ENCODE measurements at places on chromosomes 4 and X.

DNA sequence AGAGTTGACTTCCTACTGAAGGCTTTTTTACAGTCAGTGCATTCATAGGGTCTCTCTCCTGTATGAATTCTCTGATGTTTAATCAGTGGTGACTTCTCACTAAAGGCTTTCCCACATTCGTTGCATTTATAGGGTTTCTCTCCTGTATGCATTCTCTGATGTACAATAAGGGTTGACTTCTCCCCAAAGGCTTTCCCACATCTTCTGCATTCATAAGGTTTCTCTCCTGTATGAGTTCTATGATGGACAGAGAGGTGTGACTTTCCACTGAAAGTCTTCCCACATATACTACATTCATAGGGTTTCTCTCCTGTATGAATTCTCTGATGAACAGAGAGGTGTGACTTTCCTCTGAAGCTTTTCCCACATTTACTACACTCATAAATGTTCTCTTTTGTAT is 45.2 kb downstream of the ZNF674 start:
- DNase-seq = no peak

DNA sequence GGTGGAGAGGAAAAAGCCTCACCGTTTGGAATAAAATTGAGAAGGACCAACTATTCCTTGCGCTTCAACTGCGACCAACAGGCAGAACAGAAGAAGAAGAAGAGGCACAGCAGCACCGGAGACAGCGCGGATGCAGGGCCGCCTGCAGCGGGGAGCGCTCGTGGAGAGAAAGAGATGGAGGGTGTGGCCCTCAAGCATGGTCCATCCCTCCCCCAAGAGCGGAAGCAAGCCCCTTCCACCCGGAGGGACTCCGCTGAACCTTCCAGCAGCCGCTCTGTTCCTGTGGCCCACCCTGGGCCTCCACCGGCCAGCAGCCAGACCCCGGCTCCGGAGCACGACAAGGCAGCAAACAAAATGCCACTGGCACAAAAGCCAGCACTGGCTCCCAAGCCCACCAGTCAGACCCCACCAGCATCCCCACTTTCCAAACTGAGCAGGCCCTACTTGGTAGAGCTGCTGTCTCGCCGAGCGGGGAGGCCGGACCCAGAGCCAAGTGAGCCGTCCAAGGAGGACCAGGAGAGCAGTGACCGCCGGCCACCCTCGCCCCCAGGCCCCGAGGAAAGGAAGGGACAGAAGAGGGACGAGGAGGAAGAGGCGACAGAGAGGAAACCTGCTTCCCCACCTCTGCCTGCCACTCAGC is 71.2 kb downstream of the AASDH start:
- DNase-seq = no peak

DNA sequence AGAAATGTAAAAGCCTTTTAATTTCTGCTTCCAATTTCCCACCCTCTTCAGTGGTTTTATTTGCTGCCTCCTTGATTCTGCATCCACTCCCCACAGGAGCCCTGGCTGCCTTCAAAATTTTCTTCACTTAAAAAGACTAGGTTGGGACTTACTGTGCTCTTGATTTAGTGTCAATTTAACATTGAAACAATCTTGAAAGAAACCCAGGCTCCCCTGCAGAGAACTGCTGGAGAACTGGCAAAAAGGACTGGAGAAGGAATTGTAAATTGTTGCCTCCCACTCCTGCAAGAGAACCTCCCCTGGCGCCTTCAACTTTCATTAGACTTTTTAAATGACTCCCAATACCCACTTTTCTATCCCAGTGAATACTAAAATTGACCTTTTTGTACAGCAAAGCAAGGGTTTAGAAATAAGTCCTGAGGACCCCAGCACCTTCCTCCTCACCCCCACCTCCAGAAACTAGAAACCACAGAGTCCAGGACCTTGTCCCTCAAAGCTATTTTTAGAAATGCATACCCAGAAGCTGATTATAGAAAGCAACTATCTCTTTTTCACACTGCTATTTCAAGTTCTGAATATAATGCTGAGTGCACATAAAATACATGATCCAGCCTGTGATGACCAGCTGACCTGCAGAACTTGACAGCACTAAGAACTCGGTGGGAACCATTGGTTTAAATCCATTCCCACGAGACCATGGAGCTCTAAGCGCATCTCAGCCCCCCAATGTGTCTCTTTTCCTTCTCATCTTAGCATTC is 155.5 kb downstream of the INPP4B start:
- DNase-seq = no peak

DNA sequence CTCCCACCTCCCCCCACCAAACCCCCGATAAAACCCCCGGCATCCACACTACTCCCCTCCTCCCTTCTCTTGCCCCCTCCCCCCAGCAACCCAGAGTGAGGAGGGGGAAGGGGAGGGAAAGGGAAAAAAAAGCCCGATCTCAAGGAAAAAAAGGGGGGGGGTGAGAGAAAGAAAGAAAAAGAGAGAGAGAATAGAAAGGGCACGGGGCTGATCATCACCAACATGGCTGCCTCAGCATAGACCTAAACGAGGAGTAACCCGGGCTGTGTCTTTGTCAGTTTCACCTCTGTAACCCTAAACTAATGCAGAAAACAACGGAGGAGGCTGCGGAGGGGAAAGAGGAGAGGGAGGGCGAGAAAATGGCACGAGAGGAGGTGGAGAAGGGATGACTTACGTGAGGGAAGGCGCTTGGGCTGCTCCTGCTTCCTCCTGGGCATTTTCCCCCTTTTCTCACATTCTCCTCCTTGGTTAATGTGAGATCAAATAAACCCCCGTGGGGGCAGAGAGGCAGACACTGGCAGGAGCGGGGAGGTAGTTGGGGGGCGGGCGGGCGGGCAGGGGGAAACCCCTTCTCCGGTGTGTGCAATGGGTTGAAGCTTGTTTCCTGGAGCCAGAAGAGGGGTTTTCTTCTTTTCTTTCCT is 532 bp downstream of the ZNF827 start:
- peak; percentile 48 for DNase-seq

GRCh38 chrX:124720532-124720931 is 374.2 kb downstream of the SH2D1A start:
- no peak for DNase-seq

GRCh38 chr4:4248885-4249203 is 821 bp upstream of the TMEM128 start:
- DNase-seq = peak; percentile 2

DNA sequence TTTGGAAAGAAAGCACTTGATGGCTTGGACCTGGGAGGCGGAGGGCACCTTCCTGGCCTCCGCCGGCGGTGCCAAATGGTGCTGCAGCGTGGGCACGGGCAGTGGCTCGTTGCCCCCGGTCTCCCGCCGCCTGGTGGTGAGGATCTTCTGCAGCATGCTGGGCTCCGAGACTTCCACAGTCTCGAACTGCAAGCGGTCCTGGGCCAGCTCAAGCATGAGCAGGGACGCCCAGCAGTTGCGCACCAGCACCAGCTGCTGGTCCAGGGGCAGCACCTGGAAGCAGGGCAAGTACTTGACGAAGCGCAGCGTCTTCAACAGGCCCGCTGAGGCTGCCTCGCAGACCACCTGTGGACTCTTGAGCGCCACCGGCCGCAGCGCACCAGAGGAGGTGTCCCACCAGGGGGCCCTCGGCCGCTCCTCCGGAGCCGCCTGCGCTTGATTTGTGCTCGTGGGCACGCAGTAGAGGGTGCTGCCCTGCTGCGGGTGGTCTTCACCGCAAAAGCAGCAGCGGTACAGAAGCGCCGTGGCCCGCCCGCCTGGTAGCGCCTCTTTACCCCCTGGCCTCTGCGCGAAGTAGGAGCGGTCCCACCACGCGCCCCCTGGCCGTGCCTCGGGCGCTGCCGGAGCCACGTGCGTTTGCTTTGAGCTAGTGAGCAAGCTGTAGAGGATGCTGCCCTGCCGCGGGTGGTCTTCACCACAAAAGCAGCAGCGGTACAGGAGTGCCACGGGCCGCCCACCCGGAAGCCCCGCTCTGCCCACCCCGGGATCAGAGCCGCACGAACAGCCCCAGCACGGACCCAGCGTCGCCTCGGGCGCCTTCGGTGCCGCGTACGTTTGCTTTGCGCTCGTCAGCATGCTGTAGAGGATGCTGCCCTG is 689 bp downstream of the NR0B1 start:
- DNase-seq = no peak

DNA sequence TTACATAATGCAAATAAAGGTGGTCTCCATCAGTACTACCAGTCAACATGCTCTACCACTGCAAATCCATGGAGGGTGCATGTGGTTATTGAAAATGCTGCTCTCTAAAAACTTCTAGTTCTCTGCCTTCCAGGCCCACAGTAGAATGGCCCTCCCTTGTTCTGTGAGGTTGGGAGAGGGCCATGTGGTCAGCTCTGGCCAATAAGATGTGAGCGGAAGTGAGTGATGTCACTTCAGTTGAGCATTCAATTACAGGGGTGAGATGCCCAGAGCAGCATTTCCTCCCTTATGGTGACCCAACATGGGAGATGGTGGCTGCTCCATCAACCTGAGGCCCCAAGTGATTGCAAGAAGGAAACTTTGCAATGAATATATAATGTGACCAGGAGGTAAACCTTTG is 148.8 kb downstream of the CPEB2 start:
- DNase-seq = no peak

- DNase-seq = no peak
Observed at GRCh38 chrX:12673487-12673886, 117.7 kb upstream of the PRPS2 start.

DNA sequence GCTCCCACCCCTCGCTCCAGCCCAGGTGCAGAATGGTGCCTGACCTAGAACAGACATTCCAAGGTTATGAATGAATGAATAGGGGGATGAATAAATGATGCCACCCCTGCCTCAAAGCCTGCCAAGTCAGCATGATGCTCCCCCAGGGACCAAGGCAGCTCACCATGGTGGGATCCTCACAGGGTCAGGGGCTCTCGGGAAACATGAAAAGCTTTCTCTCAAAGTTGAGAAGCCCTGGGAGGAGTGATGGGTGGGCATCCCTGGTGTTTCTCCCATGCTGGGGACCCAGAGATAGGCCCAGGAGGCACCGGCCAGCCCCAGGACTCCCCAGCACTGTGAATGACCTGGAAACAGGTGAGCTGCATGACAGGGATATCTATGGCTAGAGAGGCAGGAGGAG is 58.9 kb downstream of the HTRA3 start:
- no peak for DNase-seq

GRCh38 chr4:110197529-110198042 is 829 bp downstream of the ELOVL6 start:
- peak; percentile 46 for DNase-seq

GRCh38 chr4:7254736-7255487 is 62.6 kb downstream of the SORCS2 start:
- DNase-seq = peak; percentile 46

- no peak for DNase-seq
Observed at GRCh38 chr4:152684007-152684406, 4.2 kb upstream of the TMEM154 start.

DNA sequence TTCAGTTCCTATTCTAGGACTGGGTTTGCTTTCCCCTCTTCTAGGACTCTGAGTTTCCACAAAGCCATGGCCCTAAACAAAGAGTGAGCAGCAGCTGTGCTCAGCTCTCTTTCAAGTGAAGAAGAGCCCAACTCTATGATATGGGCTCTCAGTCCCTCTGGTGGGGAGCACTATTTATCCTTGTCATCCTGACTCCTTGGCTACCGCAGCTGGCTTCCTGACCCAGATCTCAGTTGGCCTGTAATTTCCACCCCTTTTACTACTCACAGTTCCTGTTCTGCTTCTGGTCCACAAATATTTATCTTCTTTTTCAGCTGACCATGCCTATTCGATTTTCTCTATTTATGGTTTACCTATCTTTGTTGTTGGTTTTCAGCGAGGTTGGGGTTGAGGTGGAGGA is 33.8 kb downstream of the F8 start:
- DNase-seq = no peak

- no peak for DNase-seq
Observed at GRCh38 chr4:79164907-79165610, 160.8 kb downstream of the NAA11 start.

DNA sequence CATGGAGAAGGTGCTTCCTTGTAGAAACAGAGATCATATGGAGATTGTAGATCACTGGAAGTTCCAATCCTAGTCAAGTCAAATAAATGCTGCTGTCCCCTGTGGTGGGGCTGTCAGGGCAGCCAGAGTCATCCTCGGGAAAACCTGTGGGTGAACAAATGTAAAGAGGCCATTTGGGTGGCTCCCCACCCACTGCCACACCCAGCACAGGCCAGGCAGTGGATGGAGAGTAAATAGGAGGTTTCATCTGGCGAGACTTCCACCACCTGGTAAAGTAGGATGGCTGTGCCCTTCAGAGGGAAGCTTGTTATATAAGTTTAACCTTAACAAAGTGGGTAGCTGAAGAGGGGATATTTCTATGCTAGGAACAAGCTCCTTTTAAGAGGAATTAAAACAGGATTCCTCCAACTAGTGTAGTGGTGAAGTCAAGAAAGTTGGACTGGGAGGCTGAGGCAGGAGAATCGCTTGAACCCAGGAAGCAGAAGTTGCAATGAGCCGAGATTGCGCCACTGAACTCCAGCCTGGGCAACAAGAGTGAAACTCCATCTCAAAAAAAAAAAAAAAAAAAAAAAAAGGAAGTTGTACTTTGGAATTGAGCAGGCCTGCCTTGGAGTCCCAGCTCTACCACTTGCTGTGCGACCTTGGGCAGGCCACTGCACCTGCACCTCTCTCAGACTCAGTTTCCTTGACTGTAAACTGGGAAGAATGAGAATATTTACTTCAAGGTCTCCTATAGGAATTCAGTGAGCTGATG is 273.7 kb downstream of the PTTG2 start:
- DNase-seq = no peak

DNA sequence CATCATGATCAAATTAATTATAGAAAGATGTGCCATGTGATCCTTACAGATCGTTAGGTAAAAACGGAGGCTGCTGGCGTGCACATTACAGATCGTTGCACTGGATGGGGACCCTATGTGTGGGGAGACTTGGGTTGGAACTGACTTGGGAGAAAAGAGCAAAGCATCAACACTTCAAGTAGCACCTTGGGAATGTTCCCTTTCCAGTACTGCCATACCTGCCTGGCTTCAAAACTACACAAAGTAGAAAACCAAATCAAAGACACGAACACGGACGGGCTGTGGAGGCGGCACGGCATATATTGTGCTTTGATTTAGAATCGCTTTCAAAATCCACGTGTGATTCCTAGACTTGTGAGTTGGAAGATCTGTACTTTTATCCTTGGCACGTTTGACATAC is 898 bp downstream of the CMC4 start:
- no peak for DNase-seq

DNA sequence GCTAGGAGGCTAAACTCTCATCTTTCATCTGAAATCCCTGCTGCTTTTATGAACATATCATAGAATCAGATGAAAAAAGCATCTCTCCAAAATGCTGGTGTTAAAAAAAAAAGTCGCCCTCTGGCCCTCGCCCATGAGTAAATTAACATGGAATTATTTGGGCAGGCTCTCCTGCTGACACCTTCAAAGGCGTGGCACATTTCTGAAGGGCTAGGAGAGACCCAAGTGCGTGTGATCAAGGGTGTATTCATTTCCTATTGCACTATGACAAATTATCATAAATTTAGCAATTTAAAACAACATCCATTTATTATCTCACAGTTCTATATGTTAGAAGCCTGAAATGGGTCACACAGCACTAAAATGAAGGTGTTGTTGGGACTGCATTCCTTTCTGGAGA is 5.1 kb downstream of the ANXA3 start:
- no peak for DNase-seq

GRCh38 chr4:25172961-25173915 is 13.0 kb upstream of the SEPSECS start:
- peak; percentile 99 for DNase-seq
